ENCODE measurements at places on chromosomes 16 and 17. TPM values are rescaled to one million over a fixed set of nuclear protein-coding genes. Genes with fewer than 3 reads are reported as not detected.

VPS9D1 gene
- 11.2 TPM for total RNA-seq

DNA sequence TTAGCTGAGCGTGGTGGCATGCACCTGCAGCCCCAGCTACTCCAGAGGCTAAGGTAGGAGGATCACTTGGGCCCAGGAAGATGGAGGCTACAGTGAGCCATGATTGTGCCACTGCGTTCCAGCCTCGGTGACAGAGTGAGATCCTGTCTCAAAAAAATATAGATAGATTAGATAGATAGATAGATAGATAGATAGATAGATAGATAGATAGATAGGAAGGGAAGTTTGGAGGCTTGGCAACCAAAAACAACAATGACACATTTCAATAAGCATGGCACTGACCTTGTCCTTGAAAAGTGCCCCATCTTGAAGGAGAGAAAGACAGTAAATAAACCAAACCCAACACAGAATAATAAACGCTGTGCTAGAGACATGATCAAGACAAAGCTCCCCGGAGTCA, 57.6 kb upstream of the FA2H start:
- DNase-seq, result no peak

GRCh38 chr16:28585674-28586073, 11.2 kb downstream of the SULT1A2 start:
- no peak for DNase-seq

- no peak for DNase-seq
Observed at GRCh38 chr16:10569621-10570020, 10.8 kb downstream of the EMP2 start.

DNA sequence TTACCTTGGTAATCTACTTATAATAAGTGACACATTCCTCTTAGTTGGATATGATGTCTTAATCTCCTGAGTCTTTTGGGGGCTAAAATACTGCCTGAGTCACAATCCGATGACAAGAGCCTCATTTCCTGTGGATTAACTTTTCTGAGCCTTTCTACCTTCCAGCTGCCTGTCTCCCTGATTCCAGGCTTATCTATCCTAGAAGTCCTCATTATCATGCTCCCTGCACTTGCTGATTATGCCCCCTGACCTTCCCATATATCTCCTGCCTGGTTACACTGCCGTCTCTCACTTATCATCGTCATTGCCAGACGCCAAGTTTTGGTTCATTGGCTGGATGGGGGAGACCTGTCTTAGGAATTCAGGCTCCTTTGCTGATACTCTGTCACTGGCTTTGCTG, 727.4 kb upstream of the CA10 start:
- no peak for DNase-seq
